ENCODE measurements at places on chromosomes 1 and 21.

DNA sequence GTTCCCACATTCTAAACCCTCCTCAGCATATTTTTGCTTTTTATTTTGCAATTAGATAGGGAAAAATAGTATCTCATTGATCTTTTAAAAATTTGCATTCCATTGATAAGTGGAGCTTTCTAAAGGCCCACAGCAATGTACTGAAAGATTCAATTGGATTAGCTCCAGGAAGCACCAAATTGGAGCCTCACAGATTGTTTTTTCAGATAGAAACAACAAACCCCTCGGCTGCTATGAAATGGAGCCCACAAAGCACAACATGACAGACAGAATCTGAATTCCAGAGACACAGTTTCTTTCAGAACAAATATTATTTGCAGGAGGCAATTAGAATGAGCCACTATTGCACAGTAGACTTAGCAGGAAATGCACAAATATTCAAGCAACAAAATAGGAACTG is 58.9 kb upstream of the KIF26B start:
- no peak for DNase-seq

DNA sequence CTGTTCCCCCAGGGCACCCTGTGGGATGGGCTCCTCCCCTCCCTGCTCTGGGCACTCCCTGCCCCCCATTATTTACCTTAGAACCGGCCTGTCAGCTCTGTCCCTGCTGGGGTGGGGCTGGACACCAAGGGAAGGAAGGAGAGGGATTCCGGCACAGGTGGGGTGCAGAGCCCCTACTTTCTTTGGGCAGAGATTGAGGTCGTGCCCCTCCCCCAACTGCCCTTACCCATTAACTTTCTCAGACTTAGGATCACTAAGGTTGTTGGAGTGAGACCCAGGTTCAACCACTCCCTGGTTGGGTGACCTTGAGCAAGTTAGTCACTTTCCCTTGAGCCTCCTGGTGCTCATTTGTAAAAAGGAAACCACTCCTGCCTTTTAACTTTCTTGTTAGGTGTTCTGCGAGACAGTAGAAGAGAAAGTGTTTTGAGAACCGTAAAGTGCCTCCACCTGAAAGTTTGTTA is 57.0 kb upstream of the SYNC start:
- no peak for DNase-seq

- no peak for DNase-seq
These were observed 10.6 kb upstream of the AK2 start for GRCh38 chr1:33047290-33047689.

GRCh38 chr21:23218667-23219066 is 2220.5 kb downstream of the NCAM2 start:
- no peak for DNase-seq

DNA sequence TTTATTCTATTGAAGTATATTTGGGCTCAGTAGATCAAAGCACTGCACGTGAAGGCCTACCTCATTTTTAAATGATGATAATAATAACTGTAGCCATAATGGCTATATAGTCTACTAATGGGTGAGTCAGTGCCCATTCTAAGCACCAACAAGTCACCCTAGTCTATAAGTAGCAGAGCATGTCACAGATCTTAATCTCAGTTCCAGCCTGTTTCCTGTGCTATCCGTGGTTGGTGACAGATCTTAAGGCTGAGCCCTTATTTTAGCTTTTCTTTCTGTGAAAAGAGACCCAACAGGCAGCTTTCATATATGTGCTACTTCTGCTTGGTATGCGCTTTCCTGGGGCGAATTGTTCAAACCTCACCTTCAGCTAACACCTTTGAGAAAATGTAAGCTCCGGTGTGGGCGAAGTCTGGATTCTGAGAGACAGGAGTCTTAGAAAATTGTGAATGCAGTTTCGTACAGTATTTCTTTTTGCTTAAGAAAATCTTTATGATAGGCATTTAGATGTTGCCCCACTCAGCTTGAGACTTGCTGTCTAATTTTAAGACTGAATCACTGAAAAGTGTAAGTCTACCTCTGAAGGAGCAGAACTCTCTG is 59.6 kb downstream of the FMN2 start:
- no peak for DNase-seq

GRCh38 chr1:209086486-209087192 is 496.9 kb upstream of the CAMK1G start:
- no peak for DNase-seq

- no peak for DNase-seq
These were observed 102.7 kb downstream of the TENT5C start for GRCh38 chr1:117708323-117709248.

DNA sequence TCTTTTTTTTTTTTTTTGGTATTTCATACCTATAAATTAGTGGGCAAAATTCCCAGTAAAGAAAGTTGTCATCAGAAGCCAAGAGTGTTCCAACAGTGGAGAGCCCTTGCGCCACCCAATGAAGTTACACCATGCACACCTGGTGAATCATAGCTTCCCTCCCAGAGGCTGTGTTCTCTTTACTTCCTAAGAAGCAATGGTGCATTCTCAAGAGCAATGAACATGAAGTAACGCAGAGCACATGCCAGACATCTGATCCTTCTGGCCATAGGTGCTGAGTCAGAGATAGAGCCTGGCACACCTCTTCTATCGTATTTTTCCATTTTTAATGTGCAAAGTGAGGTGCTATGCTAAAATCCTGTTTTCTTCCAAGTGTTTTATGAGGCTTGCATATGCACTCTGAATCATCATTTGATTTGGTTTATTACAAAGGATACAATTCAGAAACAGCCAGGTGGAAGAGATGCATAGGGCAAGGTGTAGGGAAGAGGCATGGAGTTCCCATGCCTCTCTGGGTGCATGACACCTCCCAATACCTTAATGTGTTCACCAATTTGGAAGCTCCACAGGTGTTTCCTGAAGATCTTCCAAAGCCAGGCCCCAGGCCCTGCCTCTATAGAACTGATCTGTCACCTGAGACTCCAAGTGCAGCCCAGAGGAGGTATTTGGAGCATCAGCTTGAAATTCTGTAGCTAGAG is 408.0 kb downstream of the SIPA1L2 start:
- no peak for DNase-seq

DNA sequence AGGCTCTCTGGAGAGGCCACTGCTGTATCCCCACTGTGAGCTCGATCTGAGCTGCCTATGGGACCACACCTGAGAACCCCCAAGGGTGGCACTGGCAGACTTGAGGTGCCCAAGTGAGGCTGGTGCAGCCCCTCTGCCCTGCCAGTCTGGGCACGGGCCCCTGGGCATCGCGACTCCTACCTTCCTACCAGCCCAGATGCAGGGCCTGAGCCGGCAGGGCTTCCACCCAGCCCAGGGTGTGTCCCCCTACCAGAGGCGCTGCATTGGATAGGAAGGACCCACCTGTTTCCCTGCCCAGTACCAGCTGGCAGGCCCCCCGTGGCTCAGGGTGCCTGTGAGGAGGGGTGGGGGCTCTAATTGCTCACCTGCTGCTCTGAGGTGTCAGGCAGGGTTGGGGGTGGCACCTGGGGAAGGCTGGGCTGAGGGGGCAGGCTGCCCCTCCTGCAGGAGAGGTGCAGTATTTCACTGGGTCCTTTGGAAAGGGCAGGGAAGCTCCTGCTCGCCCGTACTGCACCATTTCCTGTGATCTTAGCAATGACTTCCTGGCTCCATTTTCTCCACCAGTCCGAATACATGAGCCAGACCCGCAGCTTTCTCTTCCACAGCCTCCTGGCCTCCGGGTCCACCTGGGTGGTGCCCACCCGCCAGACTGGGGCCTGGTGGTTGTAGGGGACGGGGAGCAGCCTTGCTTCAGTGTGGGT is 11.8 kb downstream of the TP73 start:
- DNase-seq: no peak

GRCh38 chr1:29280409-29281131 is 44.2 kb downstream of the PTPRU start:
- no peak for DNase-seq

DNA sequence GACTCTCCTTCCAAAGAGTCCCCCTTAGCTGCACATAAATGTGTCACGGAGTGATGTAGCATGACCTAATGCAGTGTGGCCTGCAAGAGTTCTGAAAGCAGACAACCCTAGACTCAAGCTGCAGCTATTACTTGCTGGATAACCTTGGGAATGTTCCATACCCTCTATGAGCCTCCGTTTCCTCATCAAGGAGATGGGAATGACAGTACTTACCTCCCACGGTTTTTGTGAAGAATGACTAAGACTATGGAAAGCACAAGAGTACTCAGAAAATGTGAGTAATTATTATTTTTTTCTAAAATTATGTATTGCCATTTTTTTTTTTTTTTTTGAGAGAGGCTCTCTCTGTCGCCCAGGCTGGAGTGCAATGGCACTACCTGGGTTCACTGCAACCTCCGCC is 3.0 kb downstream of the TTC39A start:
- no peak for DNase-seq

DNA sequence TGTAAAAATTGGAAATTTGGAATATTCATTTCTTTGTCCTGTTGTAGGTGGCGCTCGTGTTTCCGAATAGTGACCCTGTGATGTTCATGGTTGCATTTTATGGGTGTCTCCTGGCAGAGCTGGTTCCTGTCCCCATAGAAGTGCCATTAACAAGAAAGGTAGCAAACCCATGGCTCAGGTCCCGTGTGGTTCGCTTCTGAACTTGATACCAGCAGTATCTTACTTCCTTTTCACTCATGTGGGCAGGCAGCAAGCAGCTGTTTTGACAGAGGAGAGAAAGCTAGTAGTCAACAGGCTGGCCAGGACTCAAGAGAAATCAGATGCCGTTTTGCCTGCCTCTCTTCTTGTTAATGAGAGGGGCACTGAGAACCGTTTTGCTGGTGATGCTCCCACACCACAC is 72.8 kb downstream of the S100B start:
- no peak for DNase-seq

DNA sequence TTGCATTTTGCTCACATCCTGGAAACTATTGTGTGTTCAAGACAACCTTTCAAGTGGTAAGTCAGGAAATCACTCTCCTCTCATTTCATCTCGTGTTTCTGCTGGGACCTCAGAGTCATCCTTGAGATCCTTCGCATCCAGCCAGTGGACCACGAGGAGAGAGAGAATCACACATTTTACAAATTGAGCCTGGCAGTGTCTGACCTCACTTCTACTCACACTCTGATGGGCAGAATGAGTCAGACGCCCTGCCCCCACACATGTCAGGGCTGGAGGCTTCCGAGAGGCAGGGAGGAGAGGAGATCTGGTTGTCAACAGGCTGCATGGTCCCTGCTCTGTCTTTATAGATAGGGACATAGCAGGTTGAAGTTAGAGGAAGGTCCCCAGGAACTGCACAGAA is 509.7 kb downstream of the AJAP1 start:
- no peak for DNase-seq

- no peak for DNase-seq
These were observed 7.0 kb downstream of the CFAP45 start for GRCh38 chr1:159892944-159893343.

DNA sequence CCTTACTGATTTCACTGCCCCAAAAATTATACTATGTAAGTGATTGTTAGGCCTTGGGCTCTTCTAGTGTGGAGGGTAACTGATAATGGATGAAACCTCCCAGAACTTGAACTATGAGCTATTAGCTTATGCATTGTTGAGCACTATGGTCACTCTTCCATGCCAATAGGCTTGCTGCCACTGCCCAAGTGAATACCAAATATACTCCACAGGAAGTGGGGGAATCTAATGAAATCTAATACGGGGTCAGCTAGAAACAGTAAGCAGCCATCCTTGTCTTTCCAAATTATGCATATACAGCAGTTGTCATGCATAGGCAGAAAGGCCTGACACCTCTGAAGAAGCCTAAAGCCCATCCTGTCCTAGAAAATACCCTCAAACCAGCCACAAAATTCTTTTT is 198.7 kb upstream of the PTBP2 start:
- no peak for DNase-seq

DNA sequence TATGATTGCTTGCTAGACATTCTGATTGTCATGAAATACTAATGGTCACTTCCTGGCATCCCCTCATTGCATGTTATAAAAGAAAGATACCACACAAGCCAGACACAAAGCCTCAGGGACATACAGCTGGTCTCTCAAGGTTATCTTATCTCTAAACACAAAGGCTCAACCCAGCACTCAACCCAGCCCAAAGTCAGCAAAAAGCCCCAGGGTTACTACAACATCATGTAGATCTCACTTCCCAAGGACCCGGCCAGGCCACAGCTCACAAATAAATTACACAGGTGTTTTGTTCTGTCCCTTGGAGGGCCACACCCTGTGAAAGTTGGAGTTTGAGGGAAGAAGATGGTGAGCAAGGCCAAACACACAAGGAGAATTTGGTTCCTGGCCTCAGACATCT is 109.7 kb upstream of the BARHL2 start:
- DNase-seq: no peak

DNA sequence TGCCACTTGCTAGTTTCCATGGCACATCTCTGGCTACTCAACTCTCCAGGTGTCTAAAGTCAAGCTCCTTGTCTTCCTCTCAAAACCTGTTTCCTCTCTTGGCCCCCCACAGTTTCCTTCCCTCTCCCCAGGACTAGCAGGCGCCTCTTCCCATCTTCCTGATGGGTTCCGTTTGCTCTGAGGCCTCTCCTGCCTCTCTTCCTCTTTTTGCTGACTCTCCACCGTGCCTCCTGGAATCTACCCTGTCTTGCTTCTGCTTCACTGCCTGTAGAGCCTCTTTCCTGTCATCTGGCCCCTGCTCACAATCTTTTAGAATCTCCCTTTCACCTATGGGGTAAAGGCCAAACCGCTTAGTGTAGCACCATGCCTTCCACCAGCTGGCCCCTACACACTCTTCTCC is 21.8 kb upstream of the LHX4 start:
- DNase-seq: no peak

DNA sequence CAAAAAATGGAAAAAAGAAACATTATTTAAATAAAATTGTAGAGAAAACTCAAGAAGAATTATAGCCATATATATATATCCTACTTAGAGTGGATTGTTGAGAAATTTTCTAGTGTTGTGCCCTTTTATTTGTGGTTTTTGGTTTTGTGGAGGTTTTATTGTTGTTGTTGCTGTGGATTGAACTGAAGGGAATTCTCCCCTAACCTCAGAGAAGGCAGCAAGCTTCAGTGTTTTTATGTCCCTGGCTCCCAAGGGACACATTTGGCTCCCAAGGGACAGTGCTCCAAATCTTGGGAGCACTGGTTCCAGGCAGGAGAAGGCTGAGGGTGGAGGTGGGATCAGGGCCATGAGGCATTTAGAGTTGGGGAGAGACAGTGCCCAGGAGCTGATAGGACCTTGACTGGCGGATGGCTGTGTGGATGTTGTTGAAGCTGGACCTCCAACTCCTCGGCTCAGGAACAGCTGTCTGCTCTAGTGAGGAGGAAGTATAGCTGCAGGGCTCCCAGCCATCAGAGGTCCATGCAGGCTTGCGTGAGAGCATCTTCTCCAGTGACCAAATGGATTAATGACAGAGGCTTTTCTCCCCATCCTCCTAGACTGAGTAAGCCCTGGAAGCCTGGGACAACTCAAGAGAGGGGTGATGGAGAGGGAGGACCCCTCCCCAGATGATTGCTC is 100.5 kb downstream of the TEX35 start:
- no peak for DNase-seq

GRCh38 chr21:32917362-32918135 is 108.2 kb upstream of the OLIG2 start:
- DNase-seq: no peak

Data from NCI-H1694 (cell line).